ENCODE measurements at places on chromosomes 2 and 18.

GRCh38 chr2:140273408-140273807 is 1493.2 kb upstream of the NXPH2 start:
- no peak for DNase-seq

- peak; percentile 51 for DNase-seq
These were observed 12.9 kb upstream of the TEX51 start for GRCh38 chr2:126885751-126886210.

- DNase-seq, result no peak
These were observed 1305.0 kb downstream of the CNTNAP5 start for GRCh38 chr2:125330133-125330532.

DNA sequence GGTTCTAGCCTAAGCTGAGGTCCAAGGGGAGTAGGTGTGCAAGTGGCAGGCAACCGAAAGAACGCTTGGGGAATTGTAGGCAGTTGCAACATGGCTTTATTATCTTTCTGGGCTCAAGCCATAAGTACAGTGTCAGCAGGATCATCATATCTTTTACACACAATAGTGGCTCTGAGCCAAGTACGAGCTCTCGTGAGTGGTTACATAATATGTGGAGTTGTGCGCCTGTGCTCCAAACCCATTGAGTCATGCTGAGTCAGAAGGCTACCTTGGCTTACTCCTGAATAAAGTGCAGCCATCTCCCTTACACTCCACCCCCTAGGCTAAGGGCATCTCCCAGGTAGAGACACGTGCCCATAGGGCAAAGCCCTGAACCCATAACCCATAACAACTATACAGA is 233.9 kb downstream of the SATB2 start:
- no peak for DNase-seq

DNA sequence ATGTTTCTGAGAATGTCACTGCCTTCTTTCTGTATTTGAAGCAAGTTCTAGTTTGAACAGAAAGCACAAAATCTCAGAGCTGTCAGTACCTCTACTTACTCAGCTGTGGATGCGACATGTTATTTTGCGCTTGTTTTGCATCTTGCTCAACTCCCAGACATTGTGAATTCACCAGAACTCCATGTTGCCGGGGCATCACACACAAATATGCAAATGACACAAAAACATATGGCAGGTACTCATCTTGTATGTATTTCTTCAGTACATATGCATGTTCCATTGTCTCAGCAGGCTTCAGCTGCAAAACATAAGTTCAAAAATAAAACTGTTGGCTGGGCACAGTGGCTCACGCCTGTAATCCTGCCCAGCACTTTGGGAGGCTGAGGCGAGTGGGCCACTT is 30.8 kb downstream of the ADCY3 start:
- DNase-seq, result no peak

- no peak for DNase-seq
These were observed 1.3 kb upstream of the RIT2 start for GRCh38 chr18:43116699-43117294.

DNA sequence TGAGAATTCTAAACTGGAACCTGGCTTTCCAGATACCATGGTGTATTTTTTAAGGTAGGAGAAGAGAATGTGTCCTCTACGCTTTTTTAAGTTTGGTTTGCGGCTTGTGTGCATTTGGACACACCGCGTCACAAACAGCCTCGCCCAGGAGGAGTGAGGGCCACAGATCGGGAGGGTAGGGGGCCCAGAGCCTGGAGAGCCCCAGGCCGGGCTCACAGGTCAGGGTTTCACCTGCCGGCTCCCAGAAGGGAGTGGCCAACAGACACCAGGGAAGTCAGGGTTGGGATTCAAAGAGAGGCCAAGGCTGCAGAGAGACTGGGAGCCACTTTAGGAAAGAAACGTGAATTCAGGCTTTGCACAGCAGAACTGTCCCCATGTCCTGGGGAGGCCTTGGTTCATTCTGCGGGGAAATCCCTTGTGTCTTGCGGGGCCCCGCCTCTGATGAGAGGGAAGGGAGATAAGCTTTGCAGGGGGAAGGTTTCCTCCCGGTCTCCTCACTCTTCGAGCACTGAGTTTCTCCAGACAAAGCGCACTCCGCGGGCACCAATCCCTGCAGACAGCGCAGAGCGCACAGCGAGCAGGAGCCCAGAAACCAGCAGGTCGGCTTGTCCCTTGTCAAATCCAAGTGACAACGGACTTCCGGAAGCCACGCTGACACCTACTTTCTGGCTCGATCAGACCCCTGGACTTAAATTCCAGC is 2.0 kb upstream of the TUBB6 start:
- peak; percentile 56 for DNase-seq

- DNase-seq, result no peak
These were observed 354.6 kb upstream of the RAB12 start for GRCh38 chr18:8254654-8255053.

DNA sequence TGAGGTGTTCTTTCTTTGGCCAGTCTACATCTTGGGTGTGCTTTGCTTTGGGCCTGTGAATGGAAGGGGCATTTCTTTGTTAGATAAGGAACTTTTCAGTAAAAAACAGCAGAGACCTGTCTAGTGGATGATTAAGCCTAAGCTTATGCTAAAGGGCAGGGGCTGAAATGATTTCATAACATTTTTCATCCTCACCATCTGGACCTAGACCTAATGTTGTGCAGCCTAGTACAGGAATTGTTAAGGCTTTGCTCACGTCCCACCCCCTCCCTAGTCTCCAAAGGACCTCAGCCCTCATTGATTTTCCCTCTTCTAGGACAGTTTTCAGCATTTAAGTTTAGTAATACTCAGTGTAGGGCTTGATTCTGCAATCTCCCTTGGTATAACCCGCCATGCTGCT is 111.8 kb downstream of the PRKCE start:
- DNase-seq, result no peak

- DNase-seq, result no peak
These were observed 17.9 kb downstream of the L3MBTL4 start for GRCh38 chr18:6396847-6397246.

DNA sequence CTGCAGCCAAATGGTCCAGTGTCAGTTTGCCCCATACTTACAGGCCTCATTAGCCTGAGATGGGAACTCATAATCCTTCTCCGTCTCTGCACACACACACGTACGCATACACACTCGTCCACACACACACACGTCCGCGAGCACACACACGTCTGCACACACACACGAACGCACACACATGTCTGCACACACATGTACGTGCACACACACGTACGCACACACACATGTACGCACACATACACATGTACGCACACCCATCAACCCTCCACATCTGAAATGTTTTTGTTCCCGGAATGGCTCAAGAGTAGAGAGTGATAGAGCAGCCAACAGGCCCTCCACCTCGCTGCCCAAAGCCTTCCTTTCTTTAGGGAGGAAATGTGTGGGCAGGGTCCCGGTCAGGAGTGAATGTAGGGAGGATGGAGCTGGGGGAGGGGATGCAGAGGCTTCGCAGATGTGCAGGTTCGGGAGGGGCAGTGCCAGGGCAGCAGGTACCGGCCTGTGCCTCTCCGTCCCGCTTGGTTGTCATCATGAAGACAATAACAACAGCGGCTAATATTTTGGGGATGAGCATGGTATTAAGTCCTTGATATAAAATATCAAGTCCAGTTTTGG is 52.7 kb downstream of the PTGR3 start:
- DNase-seq, result no peak

DNA sequence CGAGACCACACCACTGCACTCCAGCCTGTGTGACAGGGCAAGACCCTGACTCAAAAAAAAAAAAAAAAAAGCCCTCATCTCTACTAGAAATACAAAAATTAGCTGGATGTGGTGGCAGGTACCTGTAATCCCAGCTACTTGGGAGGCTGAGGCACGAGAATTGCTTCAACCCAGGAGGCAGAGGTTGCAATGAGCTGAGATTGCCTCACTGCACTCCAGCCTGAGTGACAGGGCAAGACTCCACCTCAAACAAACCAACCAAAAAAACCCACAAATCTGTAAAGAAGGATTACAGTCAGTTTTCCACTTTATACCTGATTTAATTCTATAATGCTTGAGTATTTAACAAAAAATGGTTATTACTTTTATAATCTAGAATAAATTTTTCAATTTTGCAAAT is 9.7 kb downstream of the DARS1 start:
- no peak for DNase-seq
